ENCODE measurements at places on chromosomes 5 and 9.

- DNase-seq: no peak
Measured at GRCh38 chr5:38979535-38979934, 94.7 kb downstream of the RICTOR start.

DNA sequence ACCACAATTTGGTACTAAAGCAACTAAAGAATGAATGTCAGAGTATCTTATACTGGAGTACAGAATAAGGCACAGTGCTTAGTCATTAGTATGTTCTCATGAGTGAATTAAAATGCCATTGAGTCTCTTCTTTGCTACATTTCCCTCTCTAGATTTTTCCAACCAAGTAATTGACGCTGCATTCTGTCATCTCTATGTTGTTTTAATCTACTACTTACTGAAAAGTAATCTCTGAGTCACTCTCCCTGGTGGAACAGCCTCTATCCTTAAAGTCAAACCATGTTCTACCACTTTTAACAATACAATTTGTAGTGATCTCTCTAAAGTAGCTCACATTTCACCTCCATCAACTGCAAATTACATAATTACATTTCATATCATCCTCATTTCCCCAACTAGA, 495.1 kb downstream of the CDH18 start:
- DNase-seq: no peak

DNA sequence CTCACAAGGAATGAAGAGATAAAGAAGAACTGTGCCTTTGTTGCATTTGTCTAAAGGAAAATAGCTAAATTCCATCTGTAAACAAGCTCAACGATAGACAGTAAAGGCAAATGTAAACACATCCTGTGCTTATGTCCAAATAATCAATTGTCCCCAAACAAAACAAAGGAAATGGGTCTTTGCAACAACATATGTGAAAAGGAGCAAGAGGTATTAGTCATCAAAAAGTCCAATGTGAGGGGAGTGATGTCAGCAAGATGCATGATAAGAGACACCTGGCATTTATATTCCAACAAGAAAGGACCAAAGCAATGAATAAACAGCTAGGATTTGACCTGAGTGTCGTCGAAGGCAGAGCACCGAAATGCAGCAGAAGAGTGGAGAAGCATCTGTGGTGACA, 209.1 kb downstream of the ASTN2 start:
- DNase-seq: no peak

- no peak for DNase-seq
Measured at GRCh38 chr5:139393497-139394122, 1.3 kb downstream of the PROB1 start.

DNA sequence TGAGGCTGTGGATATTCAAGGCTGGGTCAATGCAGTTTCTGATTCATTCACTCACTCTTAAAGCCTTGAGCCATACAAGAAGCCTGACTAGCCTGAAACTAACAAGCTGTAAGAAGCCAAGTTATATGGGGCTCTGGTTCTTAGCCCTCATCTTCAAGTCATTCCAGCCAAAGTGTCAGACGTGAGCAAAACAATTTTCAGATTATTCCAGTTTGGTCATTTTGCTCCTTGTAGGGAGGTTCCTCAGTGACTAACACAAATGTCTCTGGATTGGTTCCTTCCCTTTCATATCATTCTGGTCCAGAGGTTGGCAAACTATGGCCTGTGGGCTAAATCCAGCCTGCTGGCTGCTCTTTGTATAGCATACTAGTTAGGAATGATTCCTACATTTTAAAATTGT, 12.5 kb upstream of the SHOC1 start:
- no peak for DNase-seq

DNA sequence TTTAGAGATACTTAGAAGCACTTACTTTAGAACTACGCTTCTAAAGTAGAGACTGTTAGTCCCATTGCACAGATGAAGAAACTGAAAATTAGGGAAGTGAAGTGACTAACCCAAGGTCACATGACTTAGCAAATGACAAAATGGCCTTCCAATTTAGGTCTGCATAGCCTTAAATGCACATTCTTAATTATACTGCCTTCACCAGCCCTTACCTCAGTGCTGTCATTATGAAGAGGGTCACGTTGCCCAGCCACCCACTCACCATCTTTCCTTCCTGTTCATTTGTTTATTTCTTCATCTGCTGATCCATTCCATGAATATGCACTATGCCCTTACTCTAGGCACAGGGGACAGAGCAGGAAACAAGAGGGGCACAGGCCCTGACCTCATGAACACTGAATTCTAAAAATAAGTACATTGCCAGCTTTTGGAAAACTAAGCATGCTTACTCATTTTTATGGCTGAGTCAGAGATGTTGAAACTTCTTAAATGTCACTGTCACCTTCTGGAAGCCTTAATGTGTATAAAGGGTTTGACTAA, 8.6 kb downstream of the HAVCR2 start:
- no peak for DNase-seq

- no peak for DNase-seq
Measured at GRCh38 chr5:107567901-107568671, 102.7 kb downstream of the EFNA5 start.

DNA sequence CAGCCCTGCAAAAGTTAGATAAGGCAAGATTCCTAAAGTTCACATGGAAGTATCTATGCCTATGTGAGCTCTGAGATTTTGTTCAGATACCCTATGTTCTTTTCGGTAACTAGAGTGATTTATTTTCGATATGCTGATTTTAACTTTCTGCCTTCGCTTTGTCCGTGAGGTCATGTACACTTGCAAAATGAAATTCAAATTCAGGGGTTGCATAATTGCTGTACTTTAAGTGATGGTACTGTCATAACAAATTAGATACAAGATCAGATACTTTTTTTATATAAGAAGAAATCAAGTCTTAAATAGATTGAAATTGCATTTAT, 350 bp upstream of the ECPAS start:
- DNase-seq: no peak

GRCh38 chr9:20255052-20255451, 367.2 kb downstream of the MLLT3 start:
- no peak for DNase-seq

DNA sequence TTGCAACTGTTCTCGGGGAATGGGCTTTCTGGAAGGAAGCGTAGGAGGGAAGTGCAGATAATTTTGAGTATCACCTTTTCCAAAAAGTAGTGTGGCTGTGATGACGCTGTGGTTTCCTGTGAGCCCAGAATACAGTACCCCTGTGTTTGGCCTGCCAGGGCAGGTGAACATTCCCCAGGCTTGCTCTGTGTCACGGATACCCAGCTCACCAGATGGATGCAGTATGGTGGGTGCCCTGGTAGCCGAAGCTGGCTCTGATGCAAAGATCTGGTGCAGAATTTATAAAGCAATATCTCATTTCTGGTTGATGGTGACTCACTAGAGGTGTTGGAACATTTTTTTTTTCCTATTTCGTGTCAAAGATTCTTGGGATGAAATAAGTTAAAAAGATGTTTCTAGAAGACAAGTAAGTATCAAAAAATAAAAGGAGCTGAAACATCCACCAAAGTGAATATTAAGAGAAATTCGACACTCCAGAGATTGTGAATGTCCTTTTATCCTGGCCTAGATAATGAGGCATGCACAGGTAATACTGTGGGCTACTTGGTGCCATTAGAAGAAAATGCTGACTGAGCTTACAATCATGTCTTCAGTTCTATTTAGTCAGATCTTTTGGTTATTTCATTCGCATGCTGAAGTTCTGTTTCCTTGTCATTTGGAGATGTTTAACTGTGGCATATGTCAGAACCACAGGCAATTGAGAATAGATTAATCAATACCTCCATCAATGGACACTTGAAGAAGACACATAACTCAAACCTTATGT, 200.1 kb downstream of the GADD45G start:
- no peak for DNase-seq

- no peak for DNase-seq
Measured at GRCh38 chr5:116730706-116731105, 156.1 kb upstream of the SEMA6A start.

- no peak for DNase-seq
Measured at GRCh38 chr5:112710896-112711295, 26.8 kb upstream of the APC start.

DNA sequence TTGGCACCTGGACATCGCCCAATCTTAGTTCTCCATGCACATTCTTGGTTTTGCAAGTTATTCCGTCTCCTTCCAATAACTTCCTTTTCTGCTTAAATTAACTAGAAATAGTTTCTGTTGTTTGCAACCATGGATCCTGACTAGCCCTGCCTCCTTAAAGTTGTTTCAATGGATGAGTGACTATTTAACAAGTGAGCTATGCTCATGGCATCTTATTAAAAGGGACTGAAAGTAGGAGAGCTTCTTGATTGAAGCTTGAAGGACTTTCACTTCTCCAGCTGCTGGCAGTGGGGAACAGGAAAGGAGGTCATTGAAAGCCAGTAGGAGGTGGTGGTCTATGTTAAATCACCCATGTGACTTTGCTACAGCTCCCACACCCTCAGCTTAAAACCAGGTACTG, 466.8 kb downstream of the ARHGEF28 start:
- no peak for DNase-seq

DNA sequence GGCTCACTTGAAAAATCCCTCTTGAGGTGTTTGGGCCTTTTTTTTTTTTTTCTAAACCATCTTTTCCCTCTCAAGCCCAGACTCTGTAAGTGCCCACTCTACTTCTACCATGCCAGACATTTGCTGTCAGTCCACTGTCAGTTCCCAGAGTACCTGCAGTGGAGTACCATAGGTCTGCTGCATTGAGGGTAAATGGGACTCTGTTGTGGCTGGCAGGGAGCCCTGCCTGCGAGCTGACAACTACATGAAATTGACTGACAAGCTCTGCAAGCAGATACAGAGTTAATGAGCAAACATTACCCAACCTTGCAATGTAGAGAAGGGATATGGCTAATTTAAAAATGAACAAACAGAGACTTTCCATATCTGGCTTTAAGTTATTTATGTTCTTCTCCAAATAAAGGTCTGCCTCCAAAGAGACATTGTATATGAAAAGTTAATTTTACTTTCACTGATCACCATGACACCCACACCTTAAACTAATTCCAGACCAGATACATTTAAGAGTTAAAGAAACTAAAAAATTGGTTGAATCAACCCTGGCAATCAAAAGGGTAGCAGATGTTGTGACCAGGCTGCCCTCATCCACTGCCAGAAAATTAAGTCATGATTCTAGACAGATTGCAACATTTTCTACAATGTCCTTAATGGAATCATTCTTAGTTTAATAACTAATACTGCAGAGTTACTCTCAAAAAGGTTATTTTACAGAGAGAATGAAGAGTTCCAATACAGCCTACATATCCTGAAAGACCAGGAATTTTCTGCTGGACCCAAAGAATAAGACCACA, 100.4 kb upstream of the PAM start:
- no peak for DNase-seq

GRCh38 chr9:78122631-78123030, 91.0 kb upstream of the GNAQ start:
- DNase-seq: no peak

DNA sequence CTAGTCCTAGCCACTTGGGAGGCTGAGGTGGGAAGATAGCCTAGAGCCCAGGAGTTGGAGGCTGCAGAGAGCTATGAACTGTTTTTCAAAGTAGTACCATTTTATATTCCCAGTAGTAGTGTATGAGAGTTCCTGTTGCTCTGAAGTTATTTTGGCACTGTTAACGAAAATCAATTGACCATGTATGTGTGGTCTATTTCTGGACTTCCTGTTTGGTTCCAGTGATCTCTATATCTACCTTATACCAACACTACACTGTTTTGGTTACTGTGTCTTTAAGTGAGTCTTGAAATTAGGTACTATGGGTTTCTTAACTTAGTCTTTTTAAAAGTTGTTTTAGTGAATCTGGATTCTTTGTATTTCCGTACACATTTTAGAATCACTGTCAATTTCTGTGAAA, 13.6 kb downstream of the SLF1 start:
- no peak for DNase-seq

DNA sequence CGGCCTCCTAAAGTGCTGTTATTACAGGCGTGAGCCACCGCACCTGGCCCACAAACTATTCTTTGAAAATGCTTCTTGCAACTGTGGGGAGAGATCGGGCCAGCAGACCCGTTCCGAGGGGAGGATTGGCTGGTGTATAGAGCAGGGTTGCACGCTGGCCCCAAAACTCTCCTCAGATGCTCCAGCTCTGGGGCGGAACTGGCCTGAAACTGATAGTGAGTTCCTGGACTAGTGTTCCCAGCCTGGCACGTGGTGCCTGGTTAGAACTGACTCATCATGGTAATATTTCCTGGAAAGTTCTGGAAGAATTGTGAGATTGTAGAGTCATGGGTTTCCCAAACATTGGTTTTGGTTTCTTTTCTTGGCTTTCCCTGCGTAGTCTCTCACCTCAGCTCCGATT, 120.5 kb downstream of the FBXL7 start:
- peak; percentile 82 for DNase-seq

DNA sequence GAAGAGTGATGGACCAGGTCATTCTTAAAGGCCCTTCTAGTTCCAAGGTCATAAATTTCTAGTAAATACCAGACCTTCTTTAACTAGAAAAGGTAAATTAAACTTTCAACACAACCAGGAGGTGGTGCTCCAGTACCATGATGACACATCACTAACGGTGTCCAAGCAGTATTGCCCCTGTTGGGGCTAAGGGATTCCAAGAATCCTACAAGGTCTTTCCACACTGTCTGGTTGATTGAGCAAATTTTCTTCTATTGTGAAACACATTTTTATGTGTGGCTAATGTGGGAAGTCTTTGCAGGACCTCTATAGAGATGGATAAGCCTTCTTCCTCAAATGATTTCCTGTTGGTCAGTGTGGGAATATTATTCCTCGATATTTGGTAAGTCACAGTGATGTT, 459.6 kb upstream of the PAPPA start:
- peak; percentile 48 for DNase-seq

- DNase-seq: no peak
Measured at GRCh38 chr5:171419688-171420430, 412 bp downstream of the FGF18 start.

DNA sequence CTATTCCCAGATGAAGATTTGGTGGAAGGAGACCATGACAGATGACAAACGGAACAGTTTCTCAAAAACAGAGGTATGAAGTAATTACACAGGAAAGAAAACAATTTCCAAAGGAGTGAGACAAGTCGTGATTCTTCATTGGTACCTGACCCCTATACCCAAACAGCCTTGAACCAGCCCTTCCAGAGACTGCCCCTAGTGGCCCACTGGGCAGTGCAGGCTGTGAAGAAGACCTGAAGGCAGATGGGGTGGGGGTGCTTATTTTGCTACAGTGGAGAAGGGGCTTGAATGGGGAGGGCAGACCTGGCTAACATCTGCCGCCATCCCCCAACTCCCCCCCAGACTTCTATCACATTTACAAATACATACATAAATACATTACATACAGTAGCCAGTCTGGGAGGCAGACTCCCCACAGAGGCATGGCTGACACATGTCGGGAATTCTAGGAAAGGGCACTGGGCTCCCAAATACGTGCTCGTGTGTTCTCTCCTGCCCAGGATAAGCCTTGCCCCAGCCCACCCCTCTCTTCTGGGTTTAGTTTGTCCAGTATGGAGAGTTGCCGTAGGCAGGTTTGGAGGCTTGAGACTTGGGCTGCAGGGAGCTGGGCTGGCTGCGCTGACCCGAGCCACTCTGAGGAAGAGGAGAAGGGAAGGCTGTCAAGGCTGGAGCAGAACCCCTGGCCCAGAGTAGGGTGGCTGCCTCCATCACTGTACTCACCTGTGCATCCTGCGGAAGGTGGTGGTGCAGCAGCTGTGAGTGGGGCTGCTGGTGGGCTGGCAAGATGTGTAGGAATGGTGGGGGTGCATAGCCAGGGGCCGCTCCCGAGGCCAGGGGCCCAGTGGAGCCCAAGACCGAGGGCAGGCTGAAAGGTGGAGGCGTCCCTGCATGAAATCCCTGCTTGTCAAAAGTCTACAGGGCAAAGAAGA, 105.3 kb downstream of the UBE2R2 start:
- no peak for DNase-seq

Measured in HS-27A (cell line).